ENCODE measurements at places on chromosomes 4 and X.

GRCh38 chr4:167079762-167080161, 154.5 kb downstream of the SPOCK3 start:
- no peak for DNase-seq

GRCh38 chr4:121824950-121825349, 1.3 kb upstream of the CCNA2 start:
- DNase-seq = no peak

DNA sequence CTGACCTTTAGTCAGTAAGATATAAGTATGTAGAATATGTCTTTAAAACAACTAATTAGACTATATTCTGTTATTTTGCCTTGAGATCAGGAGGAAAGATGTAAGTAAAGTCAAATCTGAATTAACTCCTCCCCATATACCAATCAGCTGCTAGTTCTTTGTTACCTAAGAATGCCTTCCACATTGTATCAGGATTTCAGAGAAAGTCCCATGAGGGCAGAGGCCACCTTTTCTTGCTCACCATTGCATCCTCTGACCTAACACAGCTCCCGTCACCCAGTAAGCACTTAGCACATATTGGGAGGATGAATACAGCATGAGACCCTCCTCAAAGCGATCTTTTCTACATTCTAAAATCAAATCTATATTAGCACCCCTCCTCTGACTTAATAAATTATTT, 87.0 kb downstream of the COL25A1 start:
- no peak for DNase-seq

- DNase-seq = no peak
Observed at GRCh38 chrX:134461437-134461836, 1.5 kb downstream of the HPRT1 start.

GRCh38 chr4:168045354-168045753, 47.0 kb upstream of the ANXA10 start:
- DNase-seq = no peak

DNA sequence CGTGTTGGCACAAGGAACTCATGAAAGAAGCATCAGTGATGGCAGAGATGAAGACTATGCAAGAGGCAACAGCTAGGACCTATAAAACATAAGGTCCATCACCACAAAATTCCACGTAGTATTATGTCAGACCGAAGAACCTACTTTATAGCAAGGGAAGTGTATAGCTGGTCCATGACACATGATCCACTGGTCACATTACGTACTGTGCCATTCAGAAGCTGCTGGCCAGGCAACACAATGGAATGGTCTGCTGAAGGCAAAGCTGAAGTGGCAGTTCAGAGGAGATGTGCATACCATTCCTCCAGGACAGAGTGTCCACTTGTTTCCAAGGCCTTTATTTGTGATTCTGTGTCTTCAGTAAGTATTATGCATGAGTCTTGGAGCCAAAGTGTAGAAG, 215.5 kb upstream of the UGT8 start:
- DNase-seq = no peak

- DNase-seq = peak; percentile 57
Observed at GRCh38 chr4:106238820-106239420, 77.1 kb downstream of the TBCK start.

DNA sequence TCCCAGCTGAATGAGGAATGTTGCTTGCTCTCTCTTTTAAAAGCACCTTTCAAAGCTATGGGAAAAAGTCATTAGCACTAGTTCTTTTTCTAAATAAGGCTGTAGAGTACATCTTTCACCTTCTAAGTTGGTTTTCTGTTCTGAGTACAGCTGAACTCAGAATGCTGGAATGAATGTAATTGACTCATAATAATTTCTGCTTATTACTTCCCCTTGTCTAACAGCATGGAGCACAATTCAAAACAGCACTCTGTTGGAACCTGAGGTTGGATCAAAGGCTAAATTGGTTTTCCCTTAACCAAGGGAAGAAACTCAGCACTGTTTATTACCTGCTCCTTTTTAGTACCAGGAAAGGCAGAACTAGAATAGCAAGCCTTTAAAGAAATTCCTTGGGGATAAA, 33.5 kb upstream of the CYP2U1 start:
- DNase-seq = no peak

DNA sequence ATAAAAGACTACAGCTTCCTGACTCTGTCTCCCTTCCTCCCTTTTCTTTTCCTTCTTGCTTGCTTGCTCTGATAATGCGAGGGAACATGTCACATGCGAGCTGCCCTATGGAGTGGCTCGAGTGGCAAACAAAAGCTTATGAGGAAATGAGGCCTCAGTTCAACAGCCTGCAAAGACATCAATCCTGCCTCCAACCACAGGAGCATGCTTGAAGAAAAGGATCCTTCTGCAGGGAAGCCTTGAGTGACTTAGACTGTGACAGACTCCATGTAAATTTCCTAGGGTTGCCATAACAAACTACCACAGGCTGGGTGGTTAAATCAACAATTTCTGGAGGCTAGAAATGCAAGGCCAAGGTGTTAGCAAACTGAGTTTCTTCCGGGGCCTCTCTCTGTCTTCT, 152.5 kb downstream of the NR3C2 start:
- no peak for DNase-seq

DNA sequence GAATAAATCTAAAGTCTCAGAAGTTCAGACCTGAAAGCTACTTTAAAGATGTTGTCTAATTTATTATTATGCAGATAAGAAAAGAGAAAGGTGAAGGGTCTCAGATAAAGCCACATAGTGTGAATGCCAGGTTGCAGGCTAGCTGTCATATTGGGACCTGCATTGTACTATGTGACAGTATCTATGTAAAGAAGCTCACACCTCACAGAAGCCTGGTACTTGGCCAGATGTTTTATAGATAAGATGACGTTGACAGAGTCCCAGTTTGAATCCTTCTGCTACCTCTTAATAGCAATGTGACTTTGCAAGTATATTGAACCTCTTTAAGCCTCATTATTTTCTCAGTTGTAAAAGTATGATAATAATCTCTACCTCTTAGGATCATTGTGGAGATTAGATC, 227.0 kb downstream of the SPRY1 start:
- DNase-seq = no peak

DNA sequence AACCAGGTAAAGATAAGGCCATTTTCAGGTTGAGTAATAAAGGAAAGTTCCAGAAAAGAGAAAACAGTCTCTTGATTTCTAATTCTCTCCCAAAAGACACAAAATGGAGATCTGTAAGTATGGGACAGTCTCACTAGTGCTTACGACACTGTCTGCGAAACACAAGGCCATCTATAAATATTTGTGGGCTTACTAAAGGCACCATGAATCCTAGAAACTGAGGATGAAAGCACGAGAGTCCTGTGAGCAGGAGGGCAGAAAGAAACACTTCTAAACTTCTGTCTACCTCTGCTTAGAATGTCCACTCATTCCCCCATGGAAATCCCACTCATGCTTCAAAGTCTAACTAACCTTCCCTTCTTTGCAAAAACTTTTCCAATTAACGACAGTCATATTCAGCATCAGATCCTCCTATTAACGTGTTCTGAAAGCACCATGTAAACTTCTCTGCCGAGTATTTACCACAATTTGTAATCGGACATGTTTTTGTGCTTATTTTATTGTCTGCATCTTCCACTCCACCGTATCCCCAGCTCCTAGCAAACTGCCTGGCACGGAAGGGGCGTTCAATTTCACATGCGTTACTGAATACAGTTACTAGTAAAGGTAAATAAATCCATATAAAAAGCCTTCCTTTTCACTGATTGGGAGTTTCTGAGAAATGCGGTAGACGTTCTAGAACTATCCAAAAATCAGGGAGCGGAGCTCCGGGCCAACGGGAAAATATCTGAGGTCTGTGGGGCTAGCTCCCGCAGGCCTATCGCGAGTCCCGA, 665 bp downstream of the PSMD10 start:
- DNase-seq = no peak

GRCh38 chr4:185039508-185040273, 21.4 kb downstream of the HELT start:
- DNase-seq = peak; percentile 56

- DNase-seq = no peak
Observed at GRCh38 chr4:181611946-181612600, 631.1 kb upstream of the TENM3 start.

DNA sequence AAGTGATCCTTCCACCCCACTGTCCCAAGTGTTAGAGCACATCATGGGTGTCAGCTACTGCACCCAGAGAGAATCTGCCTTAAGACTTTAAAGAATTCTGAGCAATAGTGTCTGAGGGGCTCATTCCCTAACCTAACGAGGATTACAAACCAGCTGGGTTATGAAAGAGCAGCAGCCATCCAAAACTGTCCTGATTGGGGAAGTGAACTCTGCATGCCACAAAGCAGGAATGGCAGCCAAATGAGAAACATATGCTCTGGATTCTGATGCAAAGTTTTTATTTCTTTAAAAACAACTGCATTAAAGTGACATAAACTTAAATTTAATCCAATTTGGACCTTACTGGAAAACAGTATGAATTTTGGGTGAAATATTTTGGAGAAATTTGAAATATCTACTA, 103.2 kb downstream of the ANXA3 start:
- no peak for DNase-seq

DNA sequence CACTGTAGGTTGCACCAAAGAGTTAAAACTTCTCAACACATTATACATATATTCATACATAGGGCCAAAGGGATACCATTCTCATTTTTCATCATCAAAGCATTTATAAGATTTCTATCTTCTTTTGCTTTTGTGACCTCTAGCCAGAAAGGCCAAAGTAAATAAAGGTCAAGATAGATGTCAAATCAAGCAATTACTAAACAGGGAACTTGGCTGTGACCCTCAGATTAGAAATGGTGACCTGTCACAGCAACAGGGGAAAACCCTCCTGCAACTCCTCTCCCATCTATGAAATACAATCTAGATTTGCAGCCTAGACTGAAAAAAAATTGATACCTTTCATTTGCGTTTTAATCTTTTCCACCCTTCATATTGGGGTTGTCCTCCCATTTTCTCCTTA, 225.6 kb upstream of the FAM241A start:
- DNase-seq = no peak

GRCh38 chr4:139207247-139207646, 30.2 kb upstream of the ELF2 start:
- no peak for DNase-seq

DNA sequence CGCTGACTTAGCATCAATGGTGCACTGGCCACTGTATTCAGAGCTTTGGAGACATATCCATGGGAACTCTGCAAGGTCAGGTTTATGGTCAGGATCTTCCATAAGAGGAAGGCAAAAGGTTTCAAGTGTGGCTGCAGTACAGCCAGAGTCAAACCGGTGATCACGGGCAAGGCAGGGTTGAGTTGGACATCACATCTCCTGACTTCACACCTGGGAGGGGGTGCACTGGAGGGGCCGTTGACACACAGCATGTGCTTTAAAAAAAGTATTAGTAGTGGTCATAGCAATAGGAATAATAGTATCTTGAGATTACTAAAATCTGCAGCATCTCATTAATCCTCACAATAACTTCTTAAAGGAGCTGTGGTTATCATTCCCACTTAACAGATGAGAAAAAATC, 28.9 kb upstream of the MAN2B2 start:
- no peak for DNase-seq

DNA sequence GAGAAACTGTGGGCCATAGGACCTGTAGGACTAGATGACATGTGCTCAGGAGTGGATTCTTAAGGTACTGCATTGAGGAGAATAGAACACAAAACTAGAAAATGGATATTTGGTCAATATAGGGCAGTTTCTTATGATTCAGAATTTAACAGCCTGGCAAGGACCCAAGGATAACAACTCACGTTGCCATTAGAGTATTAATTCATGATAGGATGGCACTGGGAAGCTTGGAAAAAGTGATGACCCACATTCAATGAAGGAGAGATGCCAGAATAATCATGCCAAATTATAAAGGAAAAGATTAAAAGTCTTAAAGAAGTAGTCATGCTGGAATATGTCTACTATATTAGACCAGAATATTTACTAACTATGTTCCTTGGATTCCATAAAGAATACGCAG, 594.5 kb downstream of the ANKRD50 start:
- DNase-seq = no peak

GRCh38 chr4:85826060-85826678, 351.2 kb downstream of the ARHGAP24 start:
- DNase-seq = peak; percentile 51

- DNase-seq = no peak
Observed at GRCh38 chr4:53057679-53058078, 195.6 kb downstream of the RASL11B start.

GRCh38 chr4:40170588-40170987, 26.2 kb upstream of the RHOH start:
- no peak for DNase-seq

DNA sequence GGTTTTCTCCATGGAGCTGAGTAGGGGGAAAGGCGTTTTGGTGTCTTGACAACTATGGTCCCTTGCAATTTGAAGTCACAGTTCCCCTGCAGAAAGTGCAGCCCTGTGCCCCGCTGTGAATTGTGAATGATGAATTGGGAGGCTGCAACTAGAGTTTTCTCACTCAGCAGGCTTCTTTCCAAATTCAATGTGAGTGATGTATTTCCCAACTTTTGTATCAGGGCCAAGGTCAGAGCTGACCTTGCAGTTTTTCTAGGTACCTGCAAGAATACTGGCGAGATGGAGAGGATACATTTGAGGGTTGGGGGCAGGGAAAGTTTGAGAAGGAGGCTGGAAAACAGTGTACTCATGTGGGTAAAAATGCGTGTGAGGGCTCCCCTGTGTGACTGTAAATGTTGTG, 11.7 kb downstream of the PHEX start:
- no peak for DNase-seq

GRCh38 chrX:66030505-66031317, 9.2 kb downstream of the VSIG4 start:
- peak; percentile 16 for DNase-seq

DNA sequence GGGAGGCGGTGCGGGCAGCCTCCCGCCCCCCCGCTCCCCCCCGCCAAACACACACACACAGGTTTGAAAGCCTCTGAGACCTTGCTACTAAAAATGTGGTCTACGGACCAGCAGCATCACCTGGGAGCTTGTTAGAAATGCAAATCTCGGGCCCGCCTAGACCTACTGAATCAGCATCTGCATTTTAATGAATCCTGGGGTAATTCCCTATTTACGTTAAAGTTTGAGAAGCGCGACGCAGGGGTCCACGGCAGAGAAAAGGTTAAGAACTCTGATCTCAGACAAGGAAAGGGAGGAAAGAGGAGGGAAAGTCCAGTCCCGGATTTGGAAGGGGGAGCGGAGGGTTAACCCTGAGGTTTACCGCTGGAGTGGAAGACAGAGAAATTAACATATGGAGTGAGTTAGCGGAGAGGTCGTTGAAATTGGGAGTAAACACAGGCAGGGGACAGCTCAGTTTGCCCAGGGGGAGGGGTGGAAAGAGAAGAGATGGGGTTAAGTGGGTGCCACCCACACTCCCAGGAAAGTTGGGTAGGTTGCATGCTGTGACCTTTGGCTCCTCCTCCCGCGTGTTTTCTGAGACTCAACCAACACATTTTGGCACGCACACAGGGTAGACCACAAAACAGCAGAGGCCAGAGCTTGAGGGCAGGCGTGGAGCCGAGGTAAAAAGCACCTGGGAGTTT, 483.6 kb downstream of the BCOR start:
- no peak for DNase-seq

- no peak for DNase-seq
Observed at GRCh38 chr4:57854748-57855147, 744.6 kb upstream of the IGFBP7 start.

- no peak for DNase-seq
Observed at GRCh38 chr4:61583696-61584095, 383.6 kb downstream of the ADGRL3 start.

- no peak for DNase-seq
Observed at GRCh38 chr4:150720973-150721518, 139.1 kb downstream of the MAB21L2 start.

GRCh38 chrX:150436195-150436594, 73.1 kb downstream of the MAMLD1 start:
- no peak for DNase-seq
